ENCODE measurements at places on chromosomes 16 and 17.

DNA sequence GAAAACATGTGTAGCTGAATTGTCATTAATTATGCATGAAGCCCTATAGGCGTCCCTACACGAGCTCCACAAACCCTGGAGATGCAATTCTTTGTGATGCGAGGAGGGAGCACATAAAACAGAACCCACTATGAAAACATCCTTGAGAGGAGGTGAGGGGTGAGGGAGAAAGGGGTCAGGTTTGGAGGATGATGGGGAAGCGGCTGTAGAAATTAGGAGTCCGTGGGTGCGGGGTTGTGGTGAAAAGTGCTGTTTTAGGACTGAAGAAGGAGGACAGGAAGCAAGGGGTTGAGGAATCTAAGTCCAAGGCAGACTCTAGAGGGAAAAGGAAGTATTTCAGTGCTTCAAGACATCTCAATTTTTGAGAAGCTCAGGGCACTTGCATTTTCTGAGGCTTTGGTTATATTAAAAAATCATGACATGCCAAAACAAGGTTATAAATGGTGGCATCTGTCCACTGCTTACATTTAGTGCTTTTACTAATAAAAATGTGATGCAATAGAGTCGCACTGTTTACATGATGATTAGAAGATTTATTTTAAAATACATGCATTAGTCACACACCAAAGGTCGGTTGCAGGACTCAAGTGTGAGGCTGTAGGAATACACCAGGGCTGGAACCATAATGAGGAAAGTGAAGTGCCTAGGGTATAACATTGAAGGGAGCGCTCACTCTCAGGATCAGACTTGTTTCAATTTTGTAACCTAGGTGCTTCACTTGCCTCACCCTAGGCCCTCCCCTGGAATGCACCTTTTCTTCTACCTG, 379.5 kb downstream of the HS3ST4 start:
- no peak for DNase-seq

DNA sequence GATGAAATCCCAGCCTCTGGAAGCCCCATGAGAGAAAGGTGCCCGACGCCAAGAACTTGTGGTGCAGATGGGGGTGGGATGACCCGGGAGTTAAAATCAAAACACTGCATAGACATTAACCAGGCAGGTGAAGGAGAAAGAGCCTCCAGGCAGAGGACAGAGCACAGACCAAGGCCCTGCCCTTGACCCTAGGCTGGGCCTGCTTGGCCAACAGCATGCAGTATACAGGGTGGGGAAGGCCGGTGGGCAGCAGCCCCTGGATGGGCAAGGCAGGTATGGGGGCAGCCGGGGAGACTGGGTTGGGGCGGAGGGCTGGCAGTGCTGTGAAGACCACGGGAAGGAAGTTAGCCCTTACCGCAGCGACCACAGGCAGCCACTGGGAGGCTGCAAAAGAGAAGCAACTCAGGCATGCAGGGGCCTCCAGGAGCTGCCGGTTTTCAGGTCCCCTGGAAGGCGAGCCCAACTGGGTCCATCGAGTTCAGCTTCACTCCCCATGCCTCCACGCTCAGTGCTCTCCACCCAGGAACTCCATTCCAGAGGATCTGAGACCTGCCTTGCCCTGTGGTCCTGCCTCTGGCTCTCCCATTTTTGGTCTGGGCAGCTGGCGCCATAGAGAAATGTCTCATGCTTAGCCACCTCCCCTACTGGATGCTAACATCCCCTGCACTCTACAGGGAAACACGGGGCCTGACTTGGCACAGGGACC, 81.2 kb downstream of the C16orf95 start:
- no peak for DNase-seq

- DNase-seq, result no peak
Measured at GRCh38 chr16:76910931-76911330, 280.1 kb upstream of the MON1B start.

DNA sequence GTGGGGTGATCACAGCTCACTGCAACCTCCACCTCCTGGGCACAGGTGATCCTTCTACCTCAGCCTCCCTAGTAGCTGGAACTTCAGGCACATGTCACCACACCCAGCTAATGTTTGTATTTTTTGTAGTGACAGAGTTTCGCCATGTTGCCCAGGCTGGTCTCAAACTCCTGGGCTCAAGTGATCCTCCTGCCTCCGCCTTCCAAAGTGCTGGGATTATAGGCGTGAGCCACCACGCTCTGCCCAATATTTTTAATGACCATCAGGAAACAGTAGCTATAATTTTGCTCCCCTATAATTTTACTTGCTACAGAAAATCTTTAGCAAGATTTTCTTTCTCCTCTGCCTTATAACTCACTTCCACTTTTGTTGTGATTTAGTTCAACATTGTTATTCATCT, 29.7 kb upstream of the APPBP2 start:
- no peak for DNase-seq

DNA sequence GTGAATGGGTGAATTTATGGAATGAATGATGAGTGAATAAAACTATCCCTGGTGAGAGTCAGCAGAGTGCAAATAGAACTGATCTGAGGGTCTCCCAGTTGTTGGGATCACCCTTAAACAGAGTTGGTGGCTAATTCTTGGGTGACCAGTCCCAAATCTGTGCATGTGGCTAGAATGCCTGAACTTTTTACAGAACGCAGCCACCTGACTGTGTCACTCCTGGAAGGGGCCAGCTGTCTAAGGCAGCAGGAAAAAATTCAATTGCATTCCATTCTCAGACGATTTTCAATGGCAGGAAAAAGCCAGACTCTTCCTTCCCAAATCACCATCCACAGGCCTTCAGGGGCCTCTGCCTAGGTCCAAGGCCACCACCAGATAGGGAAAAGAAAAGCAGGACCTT, 43.5 kb downstream of the BEAN1 start:
- no peak for DNase-seq

DNA sequence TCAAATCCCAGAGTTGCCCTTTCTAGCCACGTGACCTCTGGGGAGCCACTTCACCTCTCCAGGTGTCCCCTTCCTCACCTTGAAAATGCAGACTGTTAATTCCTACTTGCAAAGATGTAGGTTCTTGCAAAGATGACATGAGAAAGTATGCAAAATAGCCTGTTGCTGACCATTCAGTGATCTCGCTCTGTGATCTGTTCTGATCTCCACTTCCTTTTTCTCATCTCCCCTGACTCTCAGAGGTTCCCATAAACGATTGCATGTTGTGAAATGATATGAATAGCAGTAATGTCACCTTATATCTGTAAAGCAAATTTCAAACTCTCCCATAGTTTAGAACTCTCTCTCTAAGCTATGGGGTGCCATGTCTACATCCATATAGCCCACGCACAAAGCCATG, 182.3 kb downstream of the TMEM132E start:
- no peak for DNase-seq

DNA sequence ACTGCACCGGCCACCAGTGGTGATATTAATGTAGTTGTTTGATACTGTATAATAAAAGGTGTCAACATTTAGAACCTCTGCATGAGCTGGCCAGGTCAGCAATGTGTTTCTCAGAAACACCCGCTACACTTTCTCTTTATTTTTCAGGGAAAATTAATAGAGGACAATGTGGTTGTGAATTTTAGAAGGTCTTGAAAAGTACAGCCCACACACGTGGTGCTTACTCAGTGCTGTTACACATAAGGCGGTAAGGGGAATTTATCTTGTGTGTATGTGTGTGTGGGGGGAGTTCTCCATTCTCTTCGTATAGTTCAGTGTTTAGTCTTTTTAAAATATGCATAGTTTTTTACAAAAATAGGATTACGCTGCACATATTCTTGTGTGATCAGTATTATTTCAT, 4.4 kb upstream of the ZFP1 start:
- no peak for DNase-seq

DNA sequence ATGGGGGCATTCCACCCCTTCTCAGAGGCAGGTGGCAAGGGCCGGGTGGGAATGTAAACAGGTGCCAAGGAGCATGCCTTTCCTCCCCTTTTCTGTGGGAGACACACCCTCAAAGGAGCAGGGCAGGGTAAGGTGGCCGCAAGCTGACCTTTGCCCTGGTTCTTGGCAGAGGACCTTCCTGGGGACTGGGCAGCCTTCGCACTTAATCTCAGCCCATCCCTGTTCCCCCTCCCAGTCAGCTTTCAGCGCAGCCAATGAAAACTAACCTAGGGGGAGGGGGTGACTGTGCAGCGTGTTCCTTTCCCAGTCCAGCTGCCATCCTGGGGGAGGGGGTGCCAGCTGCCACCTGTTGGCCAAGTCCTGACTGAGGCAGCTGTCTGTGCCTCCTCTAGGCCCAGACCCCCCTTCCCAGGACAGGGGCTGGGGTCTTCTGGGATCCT, 2.8 kb downstream of the TRAF4 start:
- peak; percentile 92 for DNase-seq

- DNase-seq, result peak; percentile 90
Measured at GRCh38 chr17:10614536-10615155, 42.5 kb downstream of the MYH3 start.

DNA sequence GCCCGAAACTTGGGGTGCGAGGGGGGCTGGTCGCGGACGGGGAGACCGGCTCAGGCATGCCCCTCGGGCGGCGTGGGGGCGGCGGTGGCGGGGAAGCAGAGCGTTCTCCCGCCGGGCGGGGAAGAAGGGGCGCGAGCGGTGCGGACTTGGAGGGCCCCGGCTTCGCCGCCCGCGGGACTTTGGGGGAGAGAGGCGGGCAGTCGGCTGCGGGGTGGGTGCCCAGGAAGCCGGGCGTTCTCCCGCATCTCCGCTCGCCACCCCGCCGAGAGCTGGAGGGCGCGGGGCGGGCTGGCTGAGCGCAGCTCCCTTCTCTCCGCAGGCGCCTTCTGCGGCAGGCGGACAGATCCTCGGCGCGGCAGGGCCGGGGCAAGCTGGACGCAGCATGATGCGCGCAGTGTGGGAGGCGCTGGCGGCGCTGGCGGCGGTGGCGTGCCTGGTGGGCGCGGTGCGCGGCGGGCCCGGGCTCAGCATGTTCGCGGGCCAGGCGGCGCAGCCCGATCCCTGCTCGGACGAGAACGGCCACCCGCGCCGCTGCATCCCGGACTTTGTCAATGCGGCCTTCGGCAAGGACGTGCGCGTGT, 772 bp downstream of the NTN1 start:
- DNase-seq, result peak; percentile 83

DNA sequence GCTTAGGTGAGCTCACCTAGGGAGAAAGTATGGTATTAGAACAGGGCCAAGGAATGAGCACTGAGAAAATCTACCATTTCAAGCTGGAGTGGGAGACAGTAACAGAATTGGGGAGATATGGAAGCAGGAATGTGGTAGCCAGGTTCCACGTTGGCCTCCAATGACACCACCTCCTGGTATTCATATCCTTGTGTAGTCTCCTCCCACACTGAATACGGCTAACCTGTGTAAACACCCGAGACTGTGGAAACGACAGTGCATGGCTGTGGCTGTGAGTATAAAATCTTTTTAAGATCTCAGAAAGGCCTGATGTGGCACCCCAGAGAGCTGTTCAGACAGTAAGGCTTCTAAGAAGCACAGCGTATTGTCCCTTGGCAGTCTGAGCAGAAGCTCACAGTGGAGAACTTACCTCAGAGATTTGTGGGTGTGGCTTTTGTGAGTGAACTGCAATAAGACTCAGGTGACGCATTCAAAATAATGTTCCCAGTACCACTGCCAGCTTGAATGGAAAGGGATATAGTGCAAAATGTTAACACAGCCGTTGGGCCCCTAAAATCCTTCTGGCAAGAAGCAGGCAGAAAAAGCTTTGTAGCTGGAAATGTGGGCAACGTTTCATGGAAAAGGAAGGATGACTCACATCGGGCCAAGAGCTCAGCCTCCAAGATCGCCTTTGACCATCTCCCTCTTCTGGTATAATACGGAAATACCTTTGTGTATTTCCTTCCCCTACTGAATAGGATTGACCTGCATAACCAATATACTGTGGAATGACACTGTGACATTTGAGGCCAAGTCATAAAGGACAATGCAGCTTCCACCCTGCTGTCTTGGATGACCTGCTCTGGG, 14.4 kb downstream of the SDR42E1 start:
- peak; percentile 70 for DNase-seq

- DNase-seq, result no peak
Measured at GRCh38 chr17:45150911-45151809, 2.9 kb downstream of the HEXIM1 start.

GRCh38 chr17:17024778-17025300, 17.4 kb upstream of the MPRIP start:
- DNase-seq, result peak; percentile 62

DNA sequence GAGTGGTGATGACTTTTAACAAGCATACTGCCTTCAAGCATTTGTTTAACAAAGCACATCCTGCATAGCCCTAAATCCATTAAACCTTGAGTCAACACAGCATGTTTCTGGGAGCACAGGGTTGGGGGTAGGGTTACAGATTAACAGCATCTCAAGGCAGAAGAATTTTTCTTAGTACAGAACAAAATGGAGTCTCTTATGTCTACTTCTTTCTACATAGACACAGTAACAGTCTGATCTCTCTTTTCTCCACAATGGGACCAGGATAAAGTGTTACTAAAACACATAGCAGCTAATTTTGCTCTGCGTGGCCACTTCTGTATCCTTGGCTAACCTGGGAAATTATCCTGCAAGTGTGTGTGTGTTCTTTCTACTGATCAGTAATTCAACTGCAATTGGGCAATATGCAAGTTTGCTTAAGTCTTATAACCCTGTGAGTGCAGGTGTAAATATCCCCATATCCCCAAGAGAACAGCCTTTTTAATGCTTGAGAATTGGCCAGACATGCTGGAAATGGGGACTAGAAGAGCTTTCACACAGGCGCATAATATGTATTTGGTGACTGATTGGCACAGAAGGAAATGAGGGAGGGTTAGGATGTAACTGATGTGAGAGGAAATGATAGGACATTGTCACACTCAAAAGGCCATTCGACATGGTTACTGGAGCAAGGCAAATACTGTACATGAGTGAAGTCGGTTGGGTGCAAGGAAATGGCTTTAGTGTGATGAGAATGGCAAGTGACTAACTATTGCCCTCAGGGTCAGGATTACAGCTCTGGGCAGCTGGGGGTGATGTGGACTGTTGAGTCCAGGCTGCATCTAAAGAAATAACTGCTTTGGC, 10.8 kb upstream of the ANKS4B start:
- no peak for DNase-seq

DNA sequence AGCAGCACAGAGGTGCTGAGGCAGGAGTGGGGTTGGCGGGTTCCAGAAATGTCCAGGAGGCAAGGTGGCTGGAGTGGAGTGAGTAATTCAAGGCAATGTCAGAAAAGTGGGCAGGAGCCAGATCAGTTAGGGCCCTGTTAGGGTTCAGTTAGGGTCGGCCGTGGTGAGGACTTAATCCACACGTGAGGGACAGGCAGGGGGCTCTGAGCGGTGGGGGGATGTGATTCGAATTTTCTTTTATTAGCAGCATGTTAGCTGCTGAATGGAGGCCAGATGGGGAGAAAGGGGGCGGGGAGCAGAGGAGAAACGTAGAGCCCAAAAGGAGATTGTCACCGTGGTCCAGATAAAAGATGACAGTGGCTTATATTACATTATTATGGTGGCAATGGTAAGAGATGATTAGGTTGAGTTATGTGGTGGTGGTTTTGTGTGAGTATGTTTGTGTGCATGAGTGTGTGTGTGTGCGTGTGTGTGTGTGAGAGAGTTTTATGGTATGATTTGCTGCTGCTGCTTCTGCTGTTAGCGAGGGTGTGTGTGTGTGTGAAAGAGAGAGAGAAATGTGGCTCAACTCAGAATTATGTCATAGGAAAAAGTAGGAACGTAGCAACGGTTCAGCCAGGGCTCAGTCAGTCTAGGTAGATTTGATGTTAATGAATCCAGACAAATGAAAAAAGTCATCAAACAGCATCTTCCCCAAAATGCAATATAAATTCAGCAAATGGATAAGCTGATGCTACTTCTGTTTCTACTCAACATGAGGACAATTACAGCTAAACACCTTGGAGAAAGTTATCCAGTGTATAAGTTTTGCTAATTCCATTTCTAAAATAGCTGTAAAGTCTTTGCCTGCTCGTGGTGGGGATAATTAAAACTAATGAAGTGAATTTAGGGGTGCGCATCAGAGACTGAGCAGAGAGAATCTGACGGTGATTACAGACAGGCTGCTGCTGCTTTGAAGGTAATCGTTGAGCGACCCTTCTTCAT, 390.6 kb downstream of the HAPSTR1 start:
- DNase-seq, result no peak
